HT-29 (cell line): ENCODE measurements at places on chromosomes 7 and 10.

- DNase-seq = no peak
Measured at GRCh38 chr7:141990011-141990725, 5.5 kb upstream of the MGAM start.

DNA sequence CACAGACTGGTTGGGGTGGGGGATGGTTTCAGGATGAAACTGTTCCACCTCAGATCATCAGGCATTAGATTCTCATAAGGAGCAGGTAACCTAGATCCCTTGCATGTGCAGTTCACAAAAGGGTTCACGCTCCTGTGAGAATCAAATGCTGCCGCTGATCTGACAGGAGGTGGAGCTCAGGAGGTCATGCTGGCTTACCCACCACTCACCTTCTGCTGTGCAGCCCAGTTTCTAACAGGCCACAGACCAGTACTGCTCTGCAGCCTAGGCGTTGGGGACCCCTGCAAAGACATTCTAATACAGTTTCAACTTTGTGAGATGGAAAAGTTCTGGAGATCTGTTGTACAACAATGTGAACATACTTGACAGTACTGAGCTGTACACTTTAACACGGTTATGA, 39.9 kb downstream of the STRA8 start:
- no peak for DNase-seq

DNA sequence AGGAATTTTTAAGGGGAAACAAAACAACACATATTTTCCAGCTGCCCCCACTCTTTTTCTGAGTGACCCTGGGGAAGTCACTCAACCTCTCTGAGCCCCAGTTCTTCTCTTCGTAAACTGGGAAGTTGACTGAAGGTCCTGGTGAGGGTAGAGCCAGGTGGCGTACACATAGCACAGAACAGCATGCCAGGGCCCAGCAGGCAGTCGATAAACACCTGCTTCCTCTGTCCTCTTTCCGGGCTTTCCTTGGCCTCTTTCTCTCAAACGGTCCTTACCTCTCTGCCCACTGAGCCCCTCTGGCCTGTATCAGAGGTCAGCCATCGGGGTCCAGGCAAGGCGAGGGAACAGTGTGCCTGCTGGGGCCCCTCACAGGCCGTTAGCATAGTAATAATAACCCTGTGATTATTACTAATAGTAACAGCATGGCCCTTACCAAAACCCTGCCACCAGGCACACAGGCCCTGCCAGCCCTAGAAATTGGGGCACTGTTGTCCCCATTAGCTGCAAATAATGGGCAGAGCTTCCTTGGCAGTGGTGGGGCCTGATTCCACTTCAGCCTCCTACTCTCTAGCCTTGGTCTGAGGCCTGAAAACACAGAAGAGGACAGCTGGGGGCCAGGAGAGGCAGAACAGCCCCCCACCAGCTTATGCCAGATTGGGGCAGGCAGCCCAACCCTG, 37.3 kb upstream of the SLC29A3 start:
- DNase-seq = no peak

DNA sequence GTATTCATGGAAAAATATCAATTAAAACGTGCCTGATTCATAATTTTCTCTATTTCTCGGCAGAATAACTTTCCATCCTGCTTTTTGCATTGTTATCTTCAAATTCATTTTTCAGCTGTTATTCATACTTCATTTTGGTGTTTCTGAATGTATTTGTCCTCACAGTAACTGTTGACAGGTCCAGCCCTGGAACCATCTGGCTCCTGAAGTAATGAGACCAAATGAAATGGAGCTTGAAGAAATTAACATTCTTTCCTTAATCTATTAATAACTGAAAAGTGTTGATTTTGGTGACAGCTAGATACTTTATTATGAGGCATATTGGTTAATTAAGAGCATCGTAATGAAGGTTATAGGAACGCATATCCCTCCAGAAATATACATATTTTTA, 257.0 kb upstream of the MINDY3 start:
- DNase-seq = no peak

DNA sequence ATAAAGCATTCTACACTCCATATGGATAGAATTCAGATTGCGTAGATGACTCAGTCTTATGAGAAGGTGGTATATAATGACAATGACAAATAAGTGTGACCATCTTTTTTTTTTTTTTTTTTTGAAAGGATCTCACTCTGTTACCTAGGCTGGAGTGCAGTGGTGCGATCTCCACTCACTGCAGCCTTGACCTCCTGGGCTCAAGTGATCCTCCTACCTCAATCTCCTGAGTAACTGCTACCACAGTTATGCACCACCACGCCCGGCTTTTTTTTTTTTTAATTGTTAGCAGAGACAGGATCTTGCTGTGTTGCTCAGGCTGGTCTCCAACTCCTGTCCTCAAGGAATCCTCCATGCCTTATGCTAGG, 43.2 kb upstream of the NRP1 start:
- no peak for DNase-seq

DNA sequence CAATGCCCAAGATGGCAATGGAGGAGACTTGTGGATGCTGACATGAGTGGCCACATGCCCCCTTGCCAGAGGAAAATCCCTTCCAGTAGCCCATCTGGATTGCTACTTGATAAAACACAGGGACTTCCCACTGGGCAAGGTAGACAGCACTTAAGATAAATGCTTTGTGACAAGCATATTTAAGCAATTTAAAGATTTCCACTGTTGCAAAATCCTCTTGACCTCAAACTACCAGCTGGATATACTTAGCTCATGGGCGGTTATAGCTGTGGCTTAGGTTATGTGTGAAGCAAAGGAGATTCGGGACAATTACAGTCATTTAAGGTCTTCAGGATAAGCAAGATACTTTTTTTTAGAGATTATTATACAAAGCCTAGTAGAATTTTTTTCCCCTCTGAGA, 238.1 kb downstream of the BMPER start:
- no peak for DNase-seq
